NCI-H1417 treated with DMSO at 0.1 percent for 48 hours (cell line): ENCODE measurements at places on chromosomes 11 and 22.

GRCh38 chr11:66864172-66864901 is 7.5 kb downstream of the LRFN4 start:
- no peak for DNase-seq

- DNase-seq, result no peak
These were observed at the start of gene INPPL1 for GRCh38 chr11:72224564-72225410. Gene INPPL1 (plus strand): TSS chr11:72224767. CDS start chr11:72224985, 218 bp downstream.

DNA sequence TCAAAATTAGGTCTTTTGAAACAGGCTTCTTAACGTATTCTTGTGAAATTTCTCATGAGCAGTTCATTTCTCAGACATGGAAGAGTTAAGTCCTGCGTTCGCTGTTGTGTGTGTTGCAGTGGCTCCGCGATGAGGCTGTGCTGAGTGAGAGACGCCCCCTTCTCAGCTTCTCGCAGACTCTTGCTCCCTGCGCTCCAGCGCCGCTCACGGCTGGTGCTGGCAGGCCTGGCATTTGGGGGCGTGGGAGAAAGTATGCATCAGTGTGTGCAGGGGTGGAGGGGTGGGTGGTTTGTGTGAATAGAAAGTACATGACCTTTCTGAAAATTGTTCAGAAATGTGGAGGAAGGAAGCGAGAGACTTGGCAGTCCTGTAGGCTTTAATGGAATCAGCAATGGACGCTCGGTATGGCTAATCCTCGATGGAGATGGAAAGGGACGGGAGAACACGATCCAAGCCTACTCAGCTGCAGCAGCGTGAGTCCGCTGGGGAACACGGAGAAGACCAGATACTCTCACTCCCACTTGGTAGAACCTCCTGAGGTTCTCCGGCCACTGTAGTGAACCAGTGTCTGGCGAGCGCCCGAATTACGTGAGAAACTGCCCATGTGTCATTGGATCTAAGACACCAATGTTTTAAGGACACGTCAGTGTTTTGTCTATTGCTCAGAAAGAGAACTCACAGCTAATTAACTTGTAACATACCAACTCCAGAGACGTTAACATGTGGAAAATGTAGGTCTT is 5.9 kb downstream of the TAB1 start:
- DNase-seq, result no peak

GRCh38 chr11:60971520-60971919 is at the start of gene CD6:
Gene CD6 (plus strand): TSS chr11:60971680. CDS start chr11:60971866, 186 bp downstream.
- DNase-seq, result no peak

DNA sequence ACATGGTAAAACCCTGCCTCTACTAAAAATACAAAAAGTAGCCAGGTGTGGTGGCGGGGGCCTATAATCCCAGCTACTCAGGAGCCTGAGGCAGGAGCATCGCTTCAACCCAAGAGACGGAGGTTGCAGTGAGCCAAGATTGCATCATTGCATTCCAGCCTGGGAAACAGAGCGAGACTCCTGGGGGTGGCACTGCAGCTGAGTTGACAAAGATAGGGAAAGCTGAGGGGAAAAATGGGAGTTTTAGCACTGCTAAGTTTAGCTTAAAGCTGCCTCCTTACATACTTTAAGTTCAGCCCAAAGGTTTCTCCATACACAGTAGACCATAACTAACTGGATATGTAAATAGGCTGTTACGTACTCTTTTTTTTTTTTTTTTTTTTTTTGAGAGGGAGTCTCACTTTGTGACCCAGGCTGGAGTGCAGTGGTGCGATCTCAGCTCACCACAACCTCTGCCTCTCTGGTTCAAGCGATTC is 9.0 kb upstream of the USP28 start:
- no peak for DNase-seq
